A549 treated with DMSO at 1 μM for 4 hours (cell line): ENCODE measurements at places on chromosomes 1 and 21. TPM values are rescaled to one million over a fixed set of nuclear protein-coding genes. Genes with fewer than 3 reads are reported as not detected.

Gene PTPN22
- total RNA-seq: not detected in 5 replicates

Gene PROX1
- total RNA-seq: 0.05 to 0.46 TPM (median 0.06 TPM) in 4 of 5 replicates, not detected in the other

Gene TNFRSF9
- 2.7 to 4.6 TPM (median 3.8 TPM) in 5 replicates for total RNA-seq

Gene RHEX
- total RNA-seq: not detected in 5 replicates
